ENCODE measurements at places on chromosomes 13 and 19.

- DNase-seq: no peak
Observed at GRCh38 chr13:46909042-46909441, 12.2 kb upstream of the HTR2A start.

- DNase-seq: no peak
Observed at GRCh38 chr19:1070576-1070930, 3.6 kb downstream of the ARHGAP45 start.

DNA sequence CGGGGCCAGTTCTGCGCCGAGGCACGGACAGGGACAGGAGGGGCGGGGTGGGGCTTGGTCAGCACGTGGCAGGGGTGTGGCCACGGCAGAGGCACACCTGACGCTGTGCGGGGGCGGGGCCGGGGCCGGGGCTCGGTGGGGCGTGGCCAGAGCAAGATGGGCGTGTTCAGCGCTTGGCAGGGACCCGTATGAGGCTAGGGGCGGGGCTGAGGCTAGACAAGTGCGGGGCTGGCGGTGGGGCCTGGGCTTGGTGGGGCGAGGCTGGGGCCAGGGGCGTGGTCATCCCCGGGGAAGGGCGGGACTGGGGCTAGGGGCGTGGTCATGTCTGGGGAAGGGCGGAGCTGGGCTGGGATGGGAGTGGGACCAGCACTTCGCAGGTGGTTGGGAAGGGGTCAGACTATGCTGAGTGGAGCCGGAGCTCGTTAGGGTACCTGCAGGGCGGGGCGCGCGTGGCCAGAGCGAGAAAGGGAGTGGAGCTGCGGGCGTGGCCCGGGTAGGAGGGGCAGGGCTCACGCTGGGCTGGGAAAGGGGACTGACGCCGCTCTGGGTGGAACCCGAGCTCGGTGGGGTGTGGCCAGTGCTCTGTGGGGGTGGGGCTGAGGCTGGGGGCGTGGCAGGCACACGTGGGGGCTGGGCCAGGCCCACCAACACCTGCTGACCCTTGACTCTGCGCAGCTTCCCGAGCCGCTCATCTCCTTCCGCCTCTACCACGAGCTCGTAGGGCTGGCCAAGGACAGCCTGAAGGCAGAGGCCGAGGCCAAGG lies 12.8 kb downstream of the POLR2E start:
- DNase-seq: peak; percentile 64

DNA sequence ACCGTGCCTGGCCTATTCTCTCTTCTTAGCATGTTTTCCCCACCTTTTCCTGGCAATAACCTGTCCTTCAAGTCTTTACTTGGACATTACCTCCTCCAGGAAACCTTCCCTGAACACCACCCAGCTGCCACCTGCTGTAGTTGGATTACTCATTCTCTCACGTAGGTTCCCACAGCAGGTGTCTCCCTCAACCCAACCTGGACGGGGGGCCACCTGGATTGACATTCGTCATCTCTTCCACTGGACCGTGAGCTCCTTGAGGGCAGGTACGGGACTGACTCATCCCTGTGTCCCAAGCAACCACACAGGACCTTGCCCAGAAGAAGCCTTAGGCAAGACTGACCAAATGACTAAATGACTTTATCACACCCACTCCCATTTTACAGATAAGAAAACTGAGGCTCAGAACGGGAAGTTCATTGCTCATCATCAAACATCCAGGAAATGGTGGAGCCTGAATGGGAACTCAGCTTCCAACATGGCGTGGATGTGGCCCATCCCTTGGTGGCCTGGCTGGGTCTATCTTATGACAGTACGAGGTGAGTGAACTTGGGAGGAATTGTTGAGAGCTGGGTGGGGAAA lies 3.5 kb upstream of the KLK6 start:
- no peak for DNase-seq

GRCh38 chr13:112688560-112689302 lies 1.1 kb upstream of the ATP11A start:
- peak; percentile 39 for DNase-seq

All from activated CD8-positive, alpha-beta memory T cell treated with anti-CD3 and anti-CD28 coated beads, Interleukin-2, amount 50 U/mL, for 4 hours (primary cell).